ENCODE measurements at places on chromosomes 4 and X.

DNA sequence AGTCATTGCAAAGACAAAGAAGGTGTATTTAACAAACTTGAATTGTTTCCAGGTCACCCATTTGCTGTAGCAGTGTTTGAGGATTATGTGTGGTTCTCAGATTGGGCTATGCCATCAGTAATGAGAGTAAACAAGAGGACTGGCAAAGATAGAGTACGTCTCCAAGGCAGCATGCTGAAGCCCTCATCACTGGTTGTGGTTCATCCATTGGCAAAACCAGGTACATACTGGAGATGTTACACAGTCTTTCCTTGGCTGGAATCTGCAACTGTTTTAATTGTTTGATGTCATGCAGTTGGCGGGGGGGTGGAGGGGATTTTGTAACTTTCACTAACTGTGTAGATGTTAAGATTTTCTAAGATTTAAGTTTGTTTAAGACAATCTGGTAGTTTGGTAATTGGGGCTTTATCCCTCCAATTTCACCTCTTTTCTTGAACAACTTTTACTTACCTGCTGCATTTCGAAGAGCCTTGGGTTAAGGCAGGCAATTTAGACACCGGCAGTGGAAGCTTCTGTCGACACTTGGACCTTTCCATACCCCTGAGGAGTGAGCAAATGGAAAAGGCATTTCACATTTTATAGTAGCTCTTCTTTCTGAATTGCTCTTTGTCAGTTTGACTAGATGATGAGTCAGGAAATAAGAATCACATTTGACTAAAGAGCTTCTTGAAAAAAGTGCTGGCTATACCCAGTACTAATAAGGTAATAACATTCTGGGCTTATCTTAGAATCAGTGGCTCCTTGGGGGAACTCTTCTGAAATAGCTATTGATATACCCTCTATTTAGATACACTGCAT is 67.4 kb downstream of the EGF start:
- no peak for DNase-seq

DNA sequence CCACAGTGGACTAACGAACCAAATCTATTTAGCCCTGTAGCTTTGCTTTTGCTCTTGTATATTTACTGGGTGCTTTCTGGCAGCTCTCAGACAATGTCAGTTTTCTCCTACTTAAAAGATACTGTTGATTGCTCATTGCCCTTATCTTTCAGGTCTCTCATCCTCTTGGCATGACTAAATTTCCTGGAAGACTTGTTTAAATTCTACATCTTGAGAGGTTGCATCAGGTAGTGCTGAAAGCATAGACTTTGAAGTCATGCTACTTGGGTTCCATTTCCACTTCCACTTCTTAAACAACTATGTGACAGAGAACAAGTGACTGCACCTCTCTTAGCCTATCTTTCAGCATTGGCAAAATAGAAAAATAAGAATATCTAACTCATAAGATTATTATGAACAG is 8.4 kb downstream of the TDO2 start:
- no peak for DNase-seq

DNA sequence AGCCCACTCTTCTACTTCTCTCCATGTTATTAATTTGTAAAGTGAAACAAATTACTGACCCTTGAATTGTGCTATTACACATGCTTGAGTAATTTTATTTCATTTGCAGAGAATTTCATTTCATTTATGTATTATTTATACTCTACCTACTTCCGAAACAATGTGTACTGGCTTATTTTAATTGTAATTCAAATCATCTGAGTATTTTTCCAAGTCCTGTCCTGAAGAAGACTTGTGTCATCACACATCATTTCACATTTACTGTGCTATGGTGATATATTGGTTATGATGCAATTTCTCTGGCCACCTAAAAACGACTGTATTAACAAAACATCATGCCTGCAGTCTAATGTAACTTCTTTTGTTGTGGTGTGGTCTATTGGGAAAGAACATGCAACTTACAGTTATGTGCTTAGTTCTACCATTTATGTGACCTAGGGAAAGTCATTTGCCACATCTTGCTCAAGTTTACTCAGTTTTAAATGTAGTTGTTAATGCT is 384.5 kb downstream of the RPA4 start:
- DNase-seq = no peak

DNA sequence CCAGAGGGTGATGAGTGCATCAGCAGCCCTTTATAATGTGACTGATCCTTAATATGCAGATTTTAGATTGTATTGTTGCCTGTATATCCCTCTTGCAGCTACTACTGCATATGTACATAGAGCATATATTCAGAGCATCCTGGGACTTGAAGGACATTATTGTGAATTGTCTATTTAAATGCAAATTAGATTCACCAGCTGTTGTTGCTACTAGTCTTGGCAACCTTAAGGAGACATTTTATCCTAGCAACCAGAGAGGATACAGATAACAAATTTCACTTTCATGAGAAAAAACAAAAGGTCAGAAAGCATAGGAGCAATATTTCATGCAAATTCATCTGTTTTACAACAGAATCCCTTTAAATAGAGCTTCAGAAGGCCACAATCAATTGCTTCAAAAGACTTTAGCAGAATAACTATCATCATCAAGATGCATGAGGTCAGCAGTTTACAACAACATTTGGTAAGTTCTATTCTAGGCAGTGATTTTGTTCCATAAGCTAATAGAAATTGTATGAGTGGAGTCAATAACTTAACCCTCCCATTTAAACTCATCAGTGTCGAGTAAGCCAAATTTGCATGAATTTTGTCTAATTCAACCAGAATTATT is 148.6 kb downstream of the GC start:
- no peak for DNase-seq

DNA sequence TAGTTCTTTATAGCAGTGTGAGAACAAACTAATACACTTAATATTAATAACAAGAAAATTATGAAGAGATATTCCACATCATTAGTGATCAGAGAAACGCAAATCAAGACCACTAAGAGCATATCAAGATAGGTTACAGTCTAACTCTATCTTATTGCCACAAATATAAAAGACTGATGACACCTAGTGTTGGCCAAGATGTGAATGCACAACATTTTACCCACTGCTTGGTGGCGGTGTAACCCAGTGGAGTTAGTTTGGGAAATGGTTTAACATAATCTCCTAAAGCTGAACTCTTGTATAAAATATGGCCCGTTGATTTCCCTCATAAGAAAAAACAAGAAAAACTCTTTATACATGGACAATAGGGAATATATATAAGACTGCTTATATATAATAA is 92.4 kb downstream of the SLITRK2 start:
- no peak for DNase-seq

- DNase-seq = no peak
Measured at GRCh38 chr4:7189475-7190277, 2.7 kb upstream of the SORCS2 start.

GRCh38 chr4:143599827-143600226 is 86.3 kb downstream of the SMARCA5 start:
- no peak for DNase-seq
